ENCODE measurements at places on chromosomes 12 and 14. TPM values are rescaled to one million over a fixed set of nuclear protein-coding genes. Genes with fewer than 3 reads are reported as not detected.

DNA sequence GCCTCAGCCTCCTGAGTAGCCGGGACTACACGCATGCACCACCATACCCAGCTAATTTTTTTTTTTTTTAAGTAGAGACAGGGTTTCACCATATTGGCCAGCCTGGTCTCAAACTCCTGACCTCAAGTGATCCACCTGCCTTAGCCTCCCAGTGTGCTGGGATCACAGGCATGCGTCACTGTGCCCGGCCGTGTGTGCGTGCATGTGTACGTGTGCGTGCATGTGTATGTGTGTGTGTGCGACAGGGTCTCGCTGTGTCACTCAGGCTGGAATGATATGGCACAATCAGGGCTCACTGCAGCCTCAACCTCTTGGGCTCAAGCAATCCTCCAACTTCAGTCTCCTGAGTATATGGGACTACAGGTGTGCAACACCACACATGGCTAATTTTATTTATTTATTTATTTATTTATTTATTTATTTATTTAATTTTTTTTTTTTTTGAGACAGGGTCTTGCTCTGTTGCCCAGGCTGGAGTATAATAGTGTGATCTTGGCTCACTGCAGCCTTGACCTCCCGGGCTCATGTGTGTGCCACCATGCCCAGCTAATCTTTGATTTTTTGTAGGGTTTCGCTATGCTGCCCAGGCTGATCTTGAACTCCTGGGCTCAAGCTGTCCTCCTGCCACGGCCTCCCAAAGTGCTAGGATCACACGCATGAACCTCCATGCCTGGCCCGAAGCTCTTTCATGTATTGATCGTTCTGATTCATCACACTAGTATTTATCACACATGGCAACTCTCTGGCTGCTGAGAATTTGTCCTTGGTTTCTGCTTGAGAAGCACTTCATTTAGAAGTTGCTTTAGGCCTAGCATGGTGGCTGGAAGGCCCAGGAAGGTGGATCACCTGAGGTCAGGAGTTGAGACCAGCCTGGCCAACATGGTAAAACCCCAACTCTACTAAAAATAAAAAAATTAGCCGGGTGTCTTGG is 35.9 kb upstream of the CLIP1 start:
- DNase-seq, result no peak

Gene CS
- total RNA-seq, result 110 TPM

DNA sequence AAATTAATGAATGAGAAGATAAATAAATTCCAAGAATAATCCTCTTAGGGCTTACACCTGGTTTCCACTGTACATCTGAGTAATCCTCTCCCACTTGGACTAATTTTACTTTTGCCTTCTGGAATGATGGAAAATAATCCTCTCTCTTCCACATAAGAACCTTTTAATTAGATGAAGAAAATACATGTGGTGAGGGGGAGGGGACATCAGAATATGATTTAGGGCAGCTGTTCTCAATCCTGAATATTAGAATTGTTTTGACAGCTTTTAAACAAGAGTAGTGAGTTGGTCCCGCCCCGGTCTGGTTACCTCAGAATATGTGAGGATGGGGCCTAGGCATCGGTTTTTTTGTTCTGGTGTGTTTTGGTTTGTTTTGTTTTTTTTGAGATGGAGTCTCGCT is 51.5 kb downstream of the HECTD4 start:
- no peak for DNase-seq

DNA sequence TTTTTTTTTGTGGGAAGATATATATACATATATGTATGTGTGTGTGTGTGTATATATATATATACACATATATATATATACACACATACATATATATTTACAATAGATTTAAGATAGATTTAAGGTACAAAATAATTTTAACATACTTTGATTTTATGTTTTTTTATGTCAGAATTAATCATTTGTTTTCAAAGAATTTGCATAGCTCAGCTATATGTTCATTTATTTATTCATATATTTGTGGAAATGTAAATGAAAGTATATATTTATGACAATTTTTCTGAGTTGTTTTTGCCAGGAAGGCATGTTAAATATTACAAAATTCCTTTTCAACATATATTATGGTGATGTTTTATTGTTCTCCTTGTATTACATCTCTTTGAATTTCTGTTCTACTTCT is 887.4 kb upstream of the NOVA1 start:
- no peak for DNase-seq

GRCh38 chr12:79689477-79690141 is 1.2 kb downstream of the PAWR start:
- peak; percentile 41 for DNase-seq

DNA sequence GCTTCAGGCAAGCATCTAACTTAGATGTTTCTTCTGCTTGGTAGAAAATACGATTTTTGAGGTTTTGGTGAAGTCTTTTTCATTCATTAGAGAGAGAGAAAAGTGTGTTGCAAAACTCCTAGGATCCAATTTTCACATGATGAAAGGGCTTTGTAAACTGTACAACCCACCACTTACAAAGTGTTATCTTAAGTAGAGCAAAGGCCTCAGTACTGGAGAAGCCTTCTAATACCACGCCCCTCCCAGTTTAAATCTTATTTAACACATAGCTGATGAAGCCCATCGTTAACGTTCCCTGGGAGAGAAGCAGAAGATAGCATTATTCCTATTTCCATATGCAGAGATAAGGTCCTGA is 869 bp downstream of the APOLD1 start:
- no peak for DNase-seq

DNA sequence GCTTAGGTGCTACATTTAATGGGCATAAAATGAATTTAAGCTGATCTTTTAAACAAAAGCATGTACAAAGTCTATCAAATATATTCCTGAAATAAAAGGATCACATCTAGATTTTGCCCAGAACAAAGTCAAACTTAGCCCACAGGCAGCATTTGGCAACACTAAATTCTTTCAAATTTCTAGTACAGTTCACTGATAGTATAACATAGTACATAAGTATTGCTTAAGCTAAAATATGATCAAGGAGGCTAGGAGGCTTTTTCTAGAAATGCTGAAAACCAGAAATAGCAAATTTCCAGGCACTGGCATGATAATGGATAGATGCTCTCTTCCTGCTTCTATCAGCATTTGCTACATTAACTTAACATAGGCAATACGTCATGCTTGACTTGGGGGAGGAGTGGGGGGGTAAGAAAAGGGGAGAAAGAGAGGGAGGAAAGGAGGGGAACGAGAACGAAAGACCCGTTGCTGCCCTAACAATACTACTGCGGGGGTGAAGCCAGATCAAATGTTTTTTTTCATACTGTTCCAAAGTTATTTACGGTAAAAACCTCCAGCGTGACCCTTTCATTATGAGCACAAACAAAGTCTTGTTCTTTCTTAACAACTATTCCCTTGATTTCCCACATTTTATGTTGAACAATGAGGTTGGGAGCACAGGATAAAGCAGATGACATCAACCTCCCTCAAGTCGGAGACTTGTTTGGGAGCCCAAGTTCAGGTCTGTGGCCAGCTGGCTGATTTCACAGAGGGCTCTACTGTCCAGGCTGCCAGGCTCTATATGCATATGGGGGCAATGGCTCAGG is 10.6 kb downstream of the TMED10 start:
- peak; percentile 36 for DNase-seq

- DNase-seq, result peak; percentile 18
Measured at GRCh38 chr12:69569236-69569635, 16.0 kb upstream of the CCT2 start.

DNA sequence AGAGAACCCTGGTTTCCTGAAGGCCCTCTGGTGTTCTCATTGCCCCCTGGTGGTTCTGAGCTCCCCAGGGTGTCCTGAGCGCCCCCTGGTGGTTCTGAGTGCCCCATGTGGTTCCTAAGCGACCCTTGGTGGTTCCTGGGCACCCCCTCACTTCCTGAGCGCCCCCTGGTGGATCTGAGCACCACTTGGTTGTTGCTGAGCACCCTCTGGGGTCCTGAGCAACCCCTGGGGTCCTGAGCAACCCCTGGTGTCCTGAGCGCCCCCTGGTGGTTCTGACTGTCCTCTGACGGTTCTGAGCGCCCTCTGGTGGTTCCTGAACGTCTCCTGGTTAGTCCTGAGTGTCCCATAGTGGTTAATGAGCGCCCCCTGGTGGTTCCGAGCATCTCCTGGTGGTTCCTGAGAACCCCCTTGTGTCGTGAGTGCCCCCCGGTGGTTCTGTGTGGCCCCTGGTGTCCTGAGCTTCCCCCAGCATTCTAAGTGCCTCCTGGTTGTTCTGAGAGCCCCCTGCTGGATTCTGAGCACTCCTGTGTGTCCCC is 568.3 kb downstream of the TMEM121 start:
- no peak for DNase-seq

GRCh38 chr14:85058150-85058549 is 471.8 kb upstream of the FLRT2 start:
- no peak for DNase-seq

DNA sequence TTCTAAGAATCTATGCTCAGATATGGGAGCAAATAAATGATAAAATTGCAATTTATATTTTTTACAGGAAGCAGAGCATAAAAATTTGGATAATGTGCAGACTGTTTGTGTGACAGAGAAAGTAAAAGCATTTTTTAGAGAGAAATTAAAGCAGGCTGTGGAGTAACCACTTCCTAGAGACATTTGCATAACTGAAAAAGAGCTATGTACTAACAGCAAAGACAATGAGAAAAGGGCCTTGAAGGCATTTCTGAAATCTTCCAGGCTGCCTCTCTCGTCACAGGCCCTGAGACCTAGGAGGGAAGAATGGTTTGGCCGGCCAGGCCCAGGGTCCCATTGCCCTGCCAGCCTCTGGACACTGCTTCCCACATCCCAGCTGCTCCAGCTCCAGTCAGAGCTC is 247.2 kb downstream of the ALX1 start:
- DNase-seq, result no peak

Gene SOAT2
- not detected for total RNA-seq

DNA sequence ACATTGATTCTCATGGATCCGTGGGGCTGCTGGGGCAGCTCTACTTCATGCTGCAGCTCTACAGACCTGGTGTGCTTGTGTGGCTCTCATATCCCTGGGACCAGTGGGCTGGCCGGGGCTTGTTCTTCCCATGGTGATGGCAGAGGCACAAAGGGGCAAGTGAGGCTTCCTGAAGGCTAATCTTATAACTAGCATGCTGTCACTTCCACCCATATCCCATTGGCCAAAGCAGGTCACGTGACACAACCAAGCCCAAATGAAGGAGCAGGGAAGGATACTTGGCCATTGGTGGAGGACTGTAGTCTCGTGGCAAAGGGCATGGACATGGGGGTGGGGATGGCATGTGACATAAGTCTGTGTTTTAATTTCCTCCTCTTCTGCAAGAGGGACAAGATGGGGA is 9.9 kb downstream of the PLBD2 start:
- DNase-seq, result no peak

- no peak for DNase-seq
Measured at GRCh38 chr12:91616416-91616815, 433.8 kb upstream of the DCN start.

DNA sequence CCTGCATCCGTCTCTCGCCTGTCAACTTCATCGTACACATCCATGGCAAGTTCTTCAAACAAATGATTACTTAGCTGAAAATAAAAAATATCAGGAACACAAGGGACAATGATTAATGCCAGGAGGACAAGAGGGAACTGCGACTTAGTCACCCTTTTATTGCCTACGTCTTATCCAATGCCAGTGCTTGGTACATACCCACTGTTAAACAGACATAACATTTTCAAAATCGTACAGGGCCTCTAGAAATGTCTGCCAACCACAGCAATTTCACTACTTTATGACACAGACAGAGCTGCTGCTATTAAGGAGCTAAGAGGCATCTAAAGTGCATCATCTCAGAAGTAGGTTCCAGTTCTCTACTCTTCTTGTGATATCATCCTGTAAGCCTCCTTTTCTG is 34.6 kb downstream of the GIT2 start:
- DNase-seq, result peak; percentile 77

Gene CHGA
- total RNA-seq, result not detected

GRCh38 chr12:65287426-65287825 is 8.9 kb downstream of the MSRB3 start:
- no peak for DNase-seq

Gene PIWIL1
- not detected for total RNA-seq

DNA sequence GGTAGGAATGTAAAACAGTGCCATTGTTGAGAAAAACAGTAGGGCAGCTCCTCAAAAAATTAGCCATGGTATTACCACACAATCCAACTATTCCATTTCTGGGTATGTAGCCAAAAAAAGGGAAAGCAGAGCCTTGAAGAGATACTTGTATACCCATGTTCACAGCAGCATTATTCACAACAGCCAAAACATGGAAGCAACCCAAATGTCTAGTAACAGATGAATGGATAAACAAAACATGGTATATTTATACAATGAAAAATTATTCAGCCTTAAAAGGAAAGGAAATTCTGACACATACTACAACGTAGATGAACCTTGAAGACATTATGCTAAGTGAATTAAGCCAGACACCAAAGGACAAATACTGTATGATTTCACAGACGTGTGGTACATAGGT is 67.6 kb upstream of the GNG2 start:
- peak; percentile 11 for DNase-seq

Gene ACTR10
- total RNA-seq, result 88.8 TPM

GRCh38 chr12:98618952-98619351 is 25.5 kb downstream of the SLC25A3 start:
- DNase-seq, result no peak

DNA sequence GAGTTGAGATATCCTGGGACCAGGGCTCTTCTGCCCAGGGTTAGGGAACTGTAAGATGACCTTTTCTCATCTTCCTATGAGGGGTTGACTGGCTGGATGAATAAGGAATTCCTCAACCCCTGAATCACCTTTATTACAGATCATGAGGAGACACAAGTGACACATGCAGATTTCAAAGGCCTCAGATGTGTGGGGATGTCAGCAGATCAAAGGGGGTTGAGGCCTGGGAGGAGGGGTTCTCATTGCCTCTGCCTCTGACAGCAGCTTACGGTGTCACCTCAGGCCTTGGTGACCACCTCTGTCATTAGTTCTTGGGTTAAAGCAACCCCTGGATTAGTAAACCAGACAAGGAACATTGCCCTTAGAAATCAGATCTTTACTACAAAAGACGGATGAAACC is 2.1 kb upstream of the KRT72 start:
- DNase-seq, result no peak

Gene KRT2
- not detected for total RNA-seq

DNA sequence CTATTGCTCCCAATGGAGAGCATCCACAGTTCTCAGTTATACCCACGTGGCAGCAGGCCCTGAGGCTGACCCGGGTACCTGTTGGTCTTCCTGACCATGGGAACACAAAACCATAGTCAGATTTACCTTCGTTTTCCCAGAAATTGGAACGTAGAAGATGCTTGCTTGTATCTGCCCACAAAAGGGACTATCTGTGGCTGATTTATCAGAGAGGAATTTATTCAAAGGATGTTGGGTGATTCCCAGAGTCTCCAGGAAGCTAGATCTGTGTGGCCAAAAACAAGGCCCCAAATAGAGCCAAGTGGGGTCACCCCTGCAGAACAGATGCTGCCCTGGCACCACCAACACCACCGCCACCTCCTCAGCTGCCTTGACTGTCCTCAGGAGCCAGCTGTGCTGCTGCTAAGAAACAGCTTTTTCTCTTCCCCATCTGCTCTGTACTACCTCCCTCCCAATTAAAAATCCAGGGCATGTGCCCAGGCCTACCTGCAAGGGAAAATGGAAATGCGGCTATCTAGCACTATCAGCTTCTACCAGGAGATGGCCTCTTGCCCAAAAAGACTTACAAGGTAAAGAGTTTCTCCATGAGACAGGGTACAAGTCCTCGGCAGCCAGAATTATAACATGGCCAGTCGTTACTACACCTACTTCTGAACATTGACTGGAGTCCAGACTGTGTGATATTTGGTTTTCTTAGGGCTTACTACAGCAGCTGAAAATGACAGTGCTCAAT is 128.6 kb upstream of the PLEKHG7 start:
- peak; percentile 44 for DNase-seq

Gene FAM90A1
- not detected for total RNA-seq

Gene KCNK13
- total RNA-seq, result not detected
